Left lobe of liver (tissue), 2 donors: ENCODE measurements at places on chromosomes 2 and 18. TPM values are rescaled to one million over a fixed set of nuclear protein-coding genes. Genes with fewer than 3 reads are reported as not detected.

GRCh38 chr18:13051950-13052349, 60.8 kb downstream of the CEP192 start:
- no peak for DNase-seq

DNA sequence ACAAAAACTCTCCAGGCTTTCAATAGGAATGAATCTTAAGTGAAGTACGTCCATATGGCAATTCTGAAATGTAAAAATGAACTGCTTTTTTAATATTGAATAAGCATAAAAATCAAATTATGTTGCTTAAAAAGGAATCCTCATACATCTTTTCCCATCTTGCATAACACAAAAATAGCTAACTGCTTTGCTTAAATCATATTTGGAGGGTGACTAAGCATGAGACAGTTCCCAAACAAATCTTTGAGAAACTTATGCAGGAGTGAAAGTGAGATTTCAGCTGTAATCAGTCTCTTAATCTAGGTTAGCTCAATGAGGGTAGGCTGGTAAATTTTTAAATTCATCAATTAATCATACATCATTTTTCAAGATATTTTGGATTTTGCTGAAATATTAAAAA, 111.5 kb downstream of the MBD5 start:
- DNase-seq: no peak

GRCh38 chr2:56263876-56264275, 80.1 kb downstream of the CCDC85A start:
- no peak for DNase-seq

DNA sequence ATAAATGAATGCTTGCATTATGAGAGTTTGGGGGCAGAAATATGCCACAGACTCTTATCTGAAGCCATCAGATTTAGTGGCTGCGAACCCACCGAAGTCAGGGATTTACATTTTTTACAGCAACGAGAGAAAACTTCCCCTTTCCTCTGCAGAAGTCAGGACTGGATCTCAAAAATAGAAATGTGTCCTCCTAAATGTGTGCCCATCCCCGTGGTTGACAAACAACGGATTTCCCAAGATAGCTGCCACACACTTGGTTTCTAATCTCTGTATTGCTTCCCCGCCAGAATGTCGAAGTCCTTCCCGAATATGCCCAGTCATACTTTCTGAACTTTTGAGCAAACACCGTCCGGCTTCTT, 879 bp upstream of the ADAM23 start:
- DNase-seq: no peak

DNA sequence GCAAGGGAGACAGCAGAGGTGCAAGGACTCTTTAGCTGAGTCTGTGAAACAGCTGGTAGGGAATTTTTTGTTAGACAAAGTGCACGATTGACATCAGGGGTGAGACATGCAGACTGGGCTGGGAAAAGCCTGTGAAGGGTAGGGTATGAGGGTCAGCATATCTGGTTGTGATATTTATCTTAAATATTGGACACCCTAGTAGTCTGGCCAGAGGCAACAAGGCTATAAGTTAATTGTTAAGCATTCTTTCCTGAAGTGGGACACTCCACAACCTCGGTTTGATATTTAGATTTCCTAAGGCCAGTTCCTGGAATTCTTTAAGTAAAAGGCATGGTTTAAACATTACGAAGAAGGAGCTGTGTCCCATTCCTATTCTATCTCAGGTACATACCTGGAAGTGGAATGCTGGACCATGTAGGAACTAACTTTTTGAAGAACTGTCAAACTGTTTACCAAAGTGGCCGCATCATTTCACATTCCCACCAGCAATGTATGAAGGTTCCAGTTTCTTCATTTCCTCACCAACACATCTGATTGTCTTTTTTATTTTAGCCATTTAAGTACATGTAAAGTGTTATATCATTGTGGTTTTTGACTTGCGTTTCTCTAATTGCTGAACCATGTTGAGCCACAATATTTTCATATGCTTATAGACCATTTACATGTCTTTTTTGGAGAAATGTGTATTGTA, 22.5 kb downstream of the EHBP1 start:
- DNase-seq: no peak

GRCh38 chr2:10144771-10145518, 22.4 kb downstream of the RRM2 start:
- no peak for DNase-seq

- DNase-seq: no peak
Measured at GRCh38 chr18:6792391-6792790, 62.9 kb downstream of the ARHGAP28 start.

- DNase-seq: no peak
Measured at GRCh38 chr18:70121842-70122241, 83.6 kb downstream of the RTTN start.

GRCh38 chr2:42933824-42934254, 141.5 kb upstream of the HAAO start:
- DNase-seq: no peak

DNA sequence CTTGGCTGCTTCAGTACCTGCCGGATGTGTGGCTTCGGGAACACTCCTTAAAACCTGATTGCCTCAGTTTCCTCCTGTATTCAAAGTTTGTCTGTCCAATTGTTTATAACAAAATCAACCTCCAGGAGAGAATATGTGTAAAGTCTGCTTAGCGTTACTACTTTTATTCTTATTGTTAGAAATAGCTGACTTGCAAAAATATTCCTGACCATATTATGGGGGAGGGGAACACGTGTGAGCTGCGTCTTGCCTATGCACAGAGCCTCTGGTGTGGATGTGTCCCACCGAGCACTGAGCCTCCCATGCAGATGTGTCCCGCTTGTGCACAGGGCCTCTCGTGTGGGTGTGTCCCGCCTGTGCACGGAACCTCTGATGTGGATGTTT, 82.5 kb downstream of the DCDC2C start:
- DNase-seq: no peak

- no peak for DNase-seq
Measured at GRCh38 chr2:110818767-110819481, 86.6 kb downstream of the ACOXL start.

- DNase-seq: no peak
Measured at GRCh38 chr18:50080316-50080715, 114.6 kb downstream of the MYO5B start.

GKN1 gene
- not detected for total RNA-seq

CYP1B1 gene
- total RNA-seq: 6.1 TPM

SPOPL gene
- total RNA-seq: 11.3 TPM

IHH gene
- 4.9 TPM for total RNA-seq

OSBPL6 gene
- 1.8 TPM for total RNA-seq

CENPO gene
- 2.0 TPM for total RNA-seq

SH3RF3 gene
- 1.1 TPM for total RNA-seq

ATG16L1 gene
- total RNA-seq: 19.2 TPM

MAP4K4 gene
- total RNA-seq: 30.2 TPM

ANKRD36 gene
- 2.8 TPM for total RNA-seq
